Liver (tissue), 10 donors: ENCODE measurements at places on chromosomes 4 and X. TPM values are rescaled to one million over a fixed set of nuclear protein-coding genes. Genes with fewer than 3 reads are reported as not detected.

GRCh38 chr4:69754926-69755580 lies 5.4 kb downstream of the SULT1B1 start:
- DNase-seq = no peak

GRCh38 chrX:100645106-100645505 lies 1.1 kb downstream of the SRPX2 start:
- DNase-seq = no peak

DNA sequence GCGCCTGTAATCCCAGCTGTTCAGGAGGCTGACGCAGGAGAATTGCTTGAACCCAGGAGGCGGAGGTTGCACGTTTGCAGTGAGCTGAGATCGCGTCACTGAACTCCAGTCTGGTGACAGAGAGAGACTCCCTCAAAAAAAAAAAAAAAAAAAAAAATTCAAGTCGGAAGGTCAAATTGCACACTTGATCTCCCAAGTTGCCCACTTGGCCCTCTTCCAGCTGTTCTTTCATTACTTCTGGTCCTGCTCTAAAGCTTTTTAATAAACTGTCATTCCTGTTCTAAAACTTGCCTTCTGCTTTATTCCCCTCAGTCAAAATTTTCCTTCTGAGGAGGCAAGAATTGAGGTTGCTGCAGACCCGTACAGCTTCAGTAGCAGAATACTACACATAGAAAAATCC lies 2358.0 kb downstream of the ARAP2 start:
- no peak for DNase-seq

DNA sequence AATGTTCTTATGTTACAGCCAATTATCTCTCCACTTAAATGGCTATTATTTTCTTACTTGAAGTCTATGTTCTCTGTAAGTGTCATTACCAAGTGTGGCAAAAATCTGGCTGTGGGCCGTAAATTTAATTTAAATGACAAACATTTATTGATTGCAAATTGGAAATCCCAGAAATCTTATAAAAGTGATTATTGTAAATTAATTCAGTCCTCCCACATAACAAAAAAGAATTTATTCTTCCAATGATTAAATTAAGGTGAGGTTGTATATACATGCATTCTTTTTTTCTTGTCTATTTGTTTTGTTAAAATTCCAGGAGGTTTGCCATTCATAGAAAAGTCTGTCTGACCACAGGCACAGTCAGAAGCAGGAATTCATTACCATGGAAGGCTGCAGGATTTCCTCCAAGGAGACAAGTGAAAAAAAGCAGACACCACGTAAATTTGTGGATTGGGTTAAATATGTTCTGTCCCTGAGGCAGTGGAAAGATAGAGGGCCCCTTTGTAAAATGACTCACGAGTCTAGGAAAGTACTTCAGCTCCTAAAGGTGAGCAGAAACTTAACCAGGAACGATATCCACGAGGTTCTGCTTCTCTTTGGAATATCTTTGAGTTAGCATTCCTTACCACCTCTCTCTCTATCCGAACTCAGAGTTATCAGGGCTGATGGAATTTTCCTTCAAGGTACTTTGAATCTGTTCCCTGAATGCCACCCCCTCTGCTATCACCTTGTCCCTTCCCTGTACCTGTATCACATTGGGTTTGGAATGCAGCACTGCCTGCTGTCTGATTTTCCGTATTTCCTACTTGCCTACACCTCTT lies 10.7 kb downstream of the PPARGC1A start:
- DNase-seq = no peak

- DNase-seq = no peak
These were observed 13.0 kb downstream of the DKC1 start for GRCh38 chrX:154775419-154776349.

- no peak for DNase-seq
These were observed 11.4 kb downstream of the ASIC5 start for GRCh38 chr4:155854582-155855226.

- no peak for DNase-seq
These were observed 11.0 kb downstream of the SYAP1 start for GRCh38 chrX:16730450-16730849.

- DNase-seq = no peak
These were observed 919.6 kb upstream of the DIAPH2 start for GRCh38 chrX:95764972-95765451.

- DNase-seq = peak; percentile 33
These were observed at the start of gene GLRA3 for GRCh38 chr4:174828845-174829701. Gene GLRA3, minus strand, starts transcription at chr4:174829247. Its CDS starts 436 bp downstream, at chr4:174828811.

DNA sequence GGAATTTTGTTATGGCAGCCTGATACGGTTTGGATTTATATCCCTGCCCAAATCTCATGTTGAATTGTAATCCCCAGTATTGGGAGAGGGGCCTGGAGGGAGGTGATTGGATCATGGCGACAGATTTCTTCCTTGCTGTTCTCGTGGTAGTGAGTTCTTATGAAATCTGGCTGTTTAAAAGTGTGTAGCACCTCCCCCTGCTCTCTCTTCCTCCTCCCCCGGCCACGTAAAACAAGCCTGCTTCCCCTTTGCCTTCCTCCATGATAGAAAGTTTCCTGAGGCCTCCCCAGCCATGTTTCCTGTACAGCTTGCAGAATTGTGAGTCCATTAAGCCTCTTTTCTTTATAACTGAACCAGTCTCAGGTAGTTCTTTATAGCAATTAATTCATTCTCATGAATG lies 37.9 kb downstream of the SUPT20HL2 start:
- no peak for DNase-seq

SLC34A2 gene
- 1.4 TPM for total RNA-seq

ADRA2C gene
- total RNA-seq = 0.19 TPM

FAM9B gene
- total RNA-seq = 0.25 TPM

PDCL2 gene
- total RNA-seq = not detected
